NCI-H748 treated with DMSO at 0.1 percent for 48 hours (cell line): ENCODE measurements at places on chromosomes 12 and 14.
A peak's percentile ranks its signal among the peaks of the same experiment; 100 is the strongest.

DNA sequence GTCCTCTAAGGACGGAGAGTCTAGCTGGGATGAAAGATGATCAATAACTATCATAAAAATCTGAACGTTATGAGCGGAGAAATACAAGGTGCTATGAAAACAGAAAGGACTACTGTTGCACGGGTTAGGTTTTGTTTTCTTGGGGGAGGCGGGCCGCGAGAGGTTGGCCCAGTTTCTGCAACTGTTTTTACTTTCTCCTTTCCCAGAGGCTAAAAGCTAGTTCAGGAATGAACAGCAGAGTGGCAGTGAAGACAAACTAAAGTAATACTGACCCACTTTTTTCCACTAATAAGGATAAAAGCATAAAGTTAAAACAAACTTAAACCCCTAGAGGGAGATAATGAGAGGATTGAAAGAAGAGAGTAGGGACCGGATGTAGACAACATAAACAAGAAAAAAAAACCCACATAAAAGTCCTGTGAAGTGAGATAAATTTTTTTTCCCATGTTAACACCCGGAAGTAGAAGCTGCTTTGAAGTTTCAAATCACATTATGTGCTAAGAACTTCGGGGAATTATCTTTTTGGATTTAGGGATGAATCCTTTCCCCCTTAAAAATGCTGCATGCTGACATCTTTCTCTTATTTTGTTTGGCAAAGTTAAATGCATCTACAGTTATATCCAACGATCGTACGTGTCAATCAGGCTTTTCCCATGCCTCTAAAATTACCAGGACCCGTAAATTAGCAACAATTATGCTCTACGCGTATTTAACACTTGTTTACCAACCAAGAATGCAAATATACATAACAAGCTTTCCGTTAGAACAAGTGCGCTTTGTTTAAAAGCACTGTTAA, 1.0 kb upstream of the CDK17 start:
- DNase-seq, result peak; percentile 66

DNA sequence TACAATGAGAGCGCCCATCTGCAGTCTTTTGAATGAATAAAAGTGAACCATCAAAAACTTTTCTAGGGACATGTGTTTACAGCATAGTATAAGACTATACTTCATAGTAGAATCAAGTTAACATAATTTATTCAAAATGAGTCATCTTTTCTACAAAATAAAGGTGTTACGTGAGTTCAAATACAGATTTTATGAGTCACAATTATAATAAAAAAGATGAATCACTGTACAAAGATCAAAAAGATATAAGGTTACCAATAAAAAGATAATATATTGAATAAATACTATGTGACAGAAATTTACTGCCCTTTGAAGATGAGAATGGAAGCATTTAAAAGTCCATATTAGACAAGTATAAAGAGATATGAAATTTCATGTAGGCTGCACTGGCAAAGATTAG, 2.8 kb downstream of the MBIP start:
- no peak for DNase-seq

- no peak for DNase-seq
These were observed 329.8 kb downstream of the PAWR start for GRCh38 chr12:79360936-79361335.

- no peak for DNase-seq
These were observed 860.6 kb upstream of the MGAT4C start for GRCh38 chr12:87116780-87117179.

DNA sequence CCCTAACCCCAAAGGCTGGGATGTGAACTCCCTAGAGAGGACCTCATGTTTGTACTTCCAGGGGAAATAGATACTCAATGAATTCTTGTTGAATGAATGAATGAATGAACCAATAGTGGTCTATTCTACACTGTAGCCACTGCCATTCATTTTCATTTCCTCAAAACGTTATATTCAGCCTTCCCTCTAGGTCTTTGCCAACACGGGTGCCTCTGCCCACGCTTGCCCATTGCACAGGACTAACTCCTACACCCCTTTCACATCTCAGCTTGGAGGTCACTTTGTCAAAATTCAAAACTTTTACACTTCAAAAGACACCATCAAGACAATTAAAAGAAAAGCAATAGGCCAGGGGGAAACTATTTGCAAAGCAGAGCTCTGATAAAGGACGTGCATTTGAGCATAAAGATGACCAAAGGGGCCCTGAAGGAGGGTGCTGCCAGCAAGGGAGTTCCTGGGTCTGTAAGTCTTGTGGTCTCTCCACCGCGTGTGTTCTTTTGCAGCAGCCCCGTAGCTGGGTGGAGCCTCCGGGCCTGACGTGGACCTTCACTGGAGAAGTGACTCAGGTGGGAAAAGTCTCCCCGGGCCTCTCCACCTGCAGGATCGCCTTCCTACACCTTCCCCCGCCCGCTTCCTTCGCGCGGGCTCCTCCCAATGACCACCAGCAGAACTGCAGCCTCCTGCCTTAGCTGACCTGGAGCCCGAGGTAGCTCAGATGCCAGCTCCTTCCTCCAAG, 31.5 kb downstream of the TMEM63C start:
- DNase-seq, result peak; percentile 75

DNA sequence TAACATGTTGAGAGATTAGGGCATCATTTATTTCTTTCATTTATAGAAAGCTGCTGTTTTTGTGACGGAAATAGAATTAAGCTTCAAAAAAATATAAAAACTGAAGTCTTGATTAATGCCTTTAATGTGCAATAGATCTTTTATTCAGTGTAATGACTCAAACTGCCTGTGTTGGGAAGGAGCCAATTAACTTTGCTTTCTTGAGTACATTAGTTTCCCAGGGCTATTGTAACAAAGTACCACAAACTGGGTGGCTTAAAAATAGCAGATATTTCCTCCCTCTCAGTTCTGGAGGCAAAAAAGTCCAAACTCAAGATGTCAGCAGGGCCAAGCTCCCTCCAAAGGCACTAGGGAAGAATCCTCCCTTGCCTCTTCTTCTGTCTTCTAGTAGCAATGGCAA, 36.6 kb downstream of the EID3 start:
- DNase-seq, result no peak

- no peak for DNase-seq
These were observed 114.7 kb upstream of the AMN1 start for GRCh38 chr12:31843398-31844095.

DNA sequence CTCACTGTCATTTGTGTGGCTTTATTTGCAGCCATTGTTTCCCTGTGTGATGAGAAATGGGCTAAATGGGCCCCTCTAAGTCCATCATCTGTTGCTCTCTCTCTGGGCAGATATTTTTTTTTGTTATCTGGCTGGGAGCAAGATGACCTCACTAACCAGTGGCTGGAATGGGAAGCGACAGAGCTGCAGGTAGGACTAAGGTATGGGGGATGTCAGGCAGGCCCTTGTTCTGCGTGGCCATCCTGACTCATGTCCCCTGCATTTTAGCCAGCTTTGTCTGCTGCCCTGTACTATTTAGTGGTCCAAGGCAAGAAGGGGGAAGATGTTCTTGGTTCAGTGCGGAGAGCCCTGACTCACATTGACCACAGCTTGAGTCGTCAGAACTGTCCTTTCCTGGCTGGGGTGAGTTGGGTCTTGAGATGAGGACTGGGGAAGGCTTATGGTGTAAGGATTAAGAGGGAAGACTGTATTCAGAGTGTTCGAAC, 1.3 kb downstream of the MARS1 start:
- no peak for DNase-seq

DNA sequence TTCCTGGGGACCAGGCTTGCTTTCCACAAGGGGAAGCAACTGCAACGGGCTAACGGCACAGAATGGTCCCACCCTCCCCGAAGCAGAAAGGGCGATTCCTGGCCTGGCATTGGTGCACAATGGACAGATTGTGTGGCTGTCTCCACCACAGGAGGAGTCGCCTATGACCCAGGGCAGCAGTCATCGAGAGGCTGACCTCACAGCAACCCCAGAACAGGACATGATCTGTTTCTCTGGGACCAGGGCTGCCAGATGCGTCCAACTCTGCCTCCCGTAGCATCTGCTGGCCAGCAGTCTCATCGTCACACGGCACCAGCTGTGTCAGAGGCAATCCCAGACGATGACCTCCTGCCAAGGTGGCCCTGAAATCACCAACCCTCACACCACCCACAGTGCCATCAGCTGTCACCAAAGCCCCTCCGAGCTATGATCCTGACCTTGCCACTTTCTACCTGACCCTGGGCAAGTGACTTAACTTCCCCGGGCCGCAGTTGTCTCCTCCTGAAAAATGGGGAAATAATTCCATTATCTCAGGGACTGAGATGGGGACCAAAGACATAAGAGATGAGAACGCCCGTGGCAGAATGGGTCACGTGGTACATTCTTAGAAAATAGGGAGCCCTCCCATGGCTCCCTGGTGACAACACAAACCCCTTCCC, 86.7 kb downstream of the CHGA start:
- DNase-seq, result no peak
